ENCODE measurements at places on chromosomes 6 and 20.

GRCh38 chr6:11526156-11526505 is 11.4 kb upstream of the TMEM170B start:
- DNase-seq = no peak

GRCh38 chr6:156719395-156719719 is 57.8 kb upstream of the ARID1B start:
- DNase-seq = no peak

- DNase-seq = peak; percentile 47
Observed at GRCh38 chr6:113936093-113936934, 34.6 kb downstream of the HDAC2 start.

GRCh38 chr6:35147026-35147425 is 5.9 kb upstream of the TCP11 start:
- DNase-seq = no peak

GRCh38 chr6:110609101-110609500 is 132.7 kb upstream of the SLC22A16 start:
- DNase-seq = no peak

- DNase-seq = no peak
Observed at GRCh38 chr20:38304845-38305447, 990 bp downstream of the BPI start.

GRCh38 chr6:161192636-161193411 is 81.0 kb downstream of the AGPAT4 start:
- DNase-seq = no peak

DNA sequence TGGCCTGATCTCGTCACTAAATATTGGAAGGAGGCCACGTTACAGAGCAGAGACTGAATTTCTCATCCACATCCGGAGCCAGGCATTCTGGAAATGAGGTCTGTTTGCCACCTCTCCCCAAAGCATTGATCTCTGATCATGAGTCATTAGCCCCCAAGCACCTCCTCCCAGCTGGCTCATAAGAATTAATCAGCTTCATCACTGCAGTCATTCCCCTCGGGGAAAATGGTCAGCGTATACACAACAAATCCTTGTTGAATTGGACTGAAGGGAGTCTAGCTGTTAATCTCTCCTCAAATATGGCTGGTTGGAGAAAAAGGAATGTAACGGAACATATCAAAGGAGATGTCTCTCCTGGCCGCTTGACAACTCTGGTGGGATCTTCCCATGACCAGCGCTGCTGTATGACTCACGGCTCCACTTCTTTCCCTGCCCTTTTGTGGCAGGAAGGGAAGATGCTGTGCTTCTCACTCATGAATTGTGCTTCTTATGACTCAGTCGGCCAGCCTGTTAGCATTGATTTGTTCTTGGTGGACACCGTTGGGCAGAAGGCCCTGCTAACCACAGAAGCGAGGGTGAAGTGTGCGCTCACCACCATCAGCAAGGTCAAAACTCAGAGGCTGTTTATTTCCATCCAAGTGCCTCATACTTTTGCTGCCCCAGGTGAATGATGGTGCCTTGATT is 76.7 kb downstream of the RNF182 start:
- peak; percentile 99 for DNase-seq

- DNase-seq = no peak
Observed at GRCh38 chr6:140897349-140897748, 1235.4 kb upstream of the GJE1 start.

GRCh38 chr6:524803-525202 is 132.1 kb downstream of the HUS1B start:
- DNase-seq = no peak

DNA sequence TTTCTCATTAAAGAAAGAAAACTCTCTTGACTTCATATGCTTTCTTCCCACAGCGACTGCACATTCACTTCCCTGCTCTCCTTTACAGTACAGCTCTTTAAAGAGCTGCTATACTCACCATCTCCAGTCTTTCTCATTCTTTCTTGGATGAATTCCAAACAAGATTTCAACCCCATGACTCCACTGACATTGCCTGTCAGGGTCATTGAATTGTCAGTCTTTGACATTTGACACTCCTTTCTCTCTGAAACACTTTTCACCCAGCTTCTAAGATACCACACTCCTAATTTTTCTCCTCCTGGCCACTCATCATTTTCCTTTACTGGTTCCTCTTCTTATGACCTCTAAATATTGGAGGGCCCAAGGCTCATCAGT is 811 bp upstream of the ARMH2 start:
- no peak for DNase-seq

GRCh38 chr6:54071821-54072340 is 39.4 kb upstream of the MLIP start:
- DNase-seq = no peak

DNA sequence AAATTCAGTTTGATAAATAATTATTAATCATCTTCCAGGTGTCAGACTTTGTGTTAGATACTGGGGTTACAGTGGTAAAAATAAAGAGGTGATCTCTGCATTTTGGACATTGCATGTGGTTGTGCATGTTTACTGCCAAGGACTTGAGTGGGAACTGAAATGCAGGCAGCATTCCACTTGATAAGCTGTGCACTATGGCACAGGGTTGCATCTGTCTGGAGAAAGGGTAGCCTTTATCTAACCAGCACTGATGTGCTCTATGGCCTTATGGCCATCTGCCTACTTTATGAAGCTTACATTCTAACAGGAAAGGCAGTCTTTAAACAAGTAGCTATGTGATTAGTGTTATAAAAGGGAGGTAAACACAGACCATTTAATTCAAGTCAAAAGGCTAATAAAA is 53.0 kb upstream of the MLIP start:
- DNase-seq = no peak

DNA sequence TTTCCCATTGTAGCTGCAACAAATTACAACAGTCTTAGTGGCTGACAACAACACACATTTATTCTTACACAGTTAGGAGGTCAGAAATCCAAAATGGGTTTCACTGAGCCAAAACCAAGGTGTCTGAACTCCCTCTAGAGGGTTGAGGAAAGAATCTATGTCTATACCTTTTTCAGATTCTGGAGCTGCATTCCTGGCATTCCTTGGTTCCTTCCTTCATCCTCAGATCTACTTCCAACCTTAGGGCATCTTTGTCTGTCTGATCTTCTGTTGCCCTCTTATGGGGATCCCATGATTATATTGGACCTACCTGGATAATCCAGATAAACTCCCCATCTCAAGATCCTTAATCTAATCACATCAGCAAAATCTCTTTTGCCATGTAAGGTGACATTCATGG is 540.9 kb upstream of the MAP3K7 start:
- DNase-seq = no peak

GRCh38 chr6:16237242-16237641 is 1.1 kb upstream of the GMPR start:
- no peak for DNase-seq

GRCh38 chr6:13166269-13166668 is 162.1 kb downstream of the TBC1D7 start:
- DNase-seq = no peak

DNA sequence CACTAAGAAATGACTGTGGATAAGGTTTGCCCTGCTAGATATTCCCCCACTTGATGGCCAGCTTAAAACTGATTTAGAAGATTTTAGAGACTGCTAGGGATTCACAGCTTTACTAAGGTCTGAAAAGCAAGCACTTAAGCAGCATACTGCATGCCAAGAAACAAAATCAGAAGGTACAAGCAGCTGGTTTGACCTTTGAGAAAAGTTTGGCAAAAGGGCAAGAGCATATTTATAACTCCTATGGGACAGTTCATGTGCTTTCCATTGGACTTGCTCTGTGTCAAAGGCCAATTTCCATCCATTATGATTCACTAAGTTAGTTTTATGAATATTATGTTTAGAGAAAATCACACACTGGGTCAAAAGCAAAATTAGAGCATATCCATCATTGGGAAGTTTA is 402.8 kb downstream of the PKHD1 start:
- DNase-seq = no peak

Data from HS-5 (cell line).